PC-3 (cell line): ENCODE measurements at places on chromosomes 3 and 15.
A peak's percentile ranks its signal among the peaks of the same experiment; 100 is the strongest.

DNA sequence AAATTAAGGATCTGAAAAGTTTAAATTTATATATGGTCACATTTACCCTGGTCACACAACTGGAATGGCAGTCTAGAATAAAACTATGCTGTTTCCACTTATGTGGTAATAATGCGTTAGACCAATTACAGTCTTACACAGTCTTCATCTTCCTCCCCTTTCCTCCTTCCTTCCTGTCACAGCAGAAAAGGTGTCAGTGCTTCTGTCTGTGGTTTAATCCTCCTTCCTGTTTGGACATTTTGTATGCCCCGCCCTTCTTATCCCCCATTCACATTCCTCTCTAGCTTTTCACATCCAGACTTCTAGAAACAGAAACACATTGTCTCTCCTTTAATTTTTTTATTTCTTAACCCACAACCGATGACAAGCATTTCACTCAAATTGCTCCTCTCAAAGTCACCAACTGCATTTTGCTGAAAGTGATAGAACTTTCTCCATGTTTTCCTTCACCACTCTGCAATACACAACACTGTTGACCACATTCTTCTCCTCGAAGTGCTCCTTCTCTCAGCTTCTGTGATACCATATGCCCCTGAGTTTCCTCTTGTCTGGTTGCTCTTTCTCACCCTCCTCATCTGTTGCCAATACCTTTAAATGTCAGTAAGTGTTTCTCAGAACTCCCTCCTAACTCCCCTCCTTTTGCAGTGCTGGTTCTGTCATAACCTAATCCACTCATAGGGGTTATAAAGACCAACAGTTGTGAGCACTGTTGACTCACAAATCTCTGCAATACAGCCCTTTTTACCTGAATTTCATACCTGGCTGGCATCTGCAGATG is 271.6 kb downstream of the UBE2E2 start:
- no peak for DNase-seq

- DNase-seq: peak; percentile 77
Observed at GRCh38 chr15:51380999-51381806, 39.7 kb downstream of the GLDN start.

DNA sequence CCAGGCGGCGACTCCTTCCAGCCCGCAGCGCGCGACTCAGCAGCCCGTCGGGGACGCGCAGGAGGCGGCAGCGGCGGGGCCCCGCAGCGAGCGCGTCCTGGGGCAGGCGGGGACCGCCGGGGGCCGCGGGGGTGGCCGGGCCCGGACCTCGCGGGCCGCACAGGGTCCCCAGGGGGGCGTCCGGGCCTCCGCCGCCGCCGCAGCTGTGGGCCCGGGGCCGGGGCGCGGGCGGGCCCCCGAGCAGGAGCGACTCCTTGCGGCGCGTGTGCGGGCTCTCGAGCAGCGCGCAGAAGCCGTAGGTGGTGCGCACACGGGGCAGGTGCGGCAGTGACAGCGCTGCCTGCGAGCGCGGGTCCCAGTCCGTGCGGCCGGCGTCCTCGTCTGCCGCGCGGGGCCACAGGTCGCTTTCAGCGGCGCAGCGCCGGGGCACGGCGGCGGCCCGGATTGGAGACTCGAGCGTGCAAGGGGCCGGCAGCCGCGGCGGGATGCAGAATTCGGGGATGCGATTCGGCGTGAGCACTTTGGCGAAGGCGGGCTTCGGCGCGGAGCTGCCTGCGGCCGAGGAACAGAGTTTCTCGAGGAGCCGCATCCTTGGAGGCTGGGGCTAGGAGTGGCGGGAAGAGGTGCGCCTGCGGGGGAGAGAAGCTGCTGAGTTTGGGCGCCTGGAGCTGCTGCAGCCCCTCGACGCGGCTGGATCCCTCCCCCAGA is 535 bp downstream of the C2CD4B start:
- no peak for DNase-seq

GRCh38 chr15:68313501-68314410 is 36.2 kb downstream of the FEM1B start:
- DNase-seq: no peak

- DNase-seq: peak; percentile 7
Observed at GRCh38 chr3:2303566-2303965, 204.9 kb downstream of the CNTN4 start.

- peak; percentile 63 for DNase-seq
Observed at GRCh38 chr3:16513141-16514020, at the start of gene RFTN1. TSS of gene RFTN1 (minus strand) at chr3:16513699. CDS start at chr3:16493869, 19,830 bp downstream.

DNA sequence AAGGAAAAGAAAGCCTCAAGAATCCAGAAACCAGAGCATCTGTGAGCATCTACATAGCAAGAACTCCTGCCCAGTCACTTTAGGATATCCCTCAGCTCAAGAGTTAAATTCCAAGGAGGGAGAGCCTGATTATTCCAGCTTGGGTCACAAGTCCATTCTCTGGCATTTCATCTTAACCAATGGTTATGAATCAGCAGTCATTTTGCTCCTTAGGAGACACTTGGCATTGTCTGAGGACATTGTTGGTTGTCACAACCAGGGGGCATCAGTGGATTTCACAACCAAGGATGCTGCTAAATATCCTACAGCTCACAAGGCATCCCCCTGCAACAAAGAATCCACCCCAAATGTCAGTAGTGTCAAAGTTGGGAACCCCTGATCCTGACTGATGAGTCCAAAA is 51.0 kb upstream of the LMCD1 start:
- DNase-seq: no peak

DNA sequence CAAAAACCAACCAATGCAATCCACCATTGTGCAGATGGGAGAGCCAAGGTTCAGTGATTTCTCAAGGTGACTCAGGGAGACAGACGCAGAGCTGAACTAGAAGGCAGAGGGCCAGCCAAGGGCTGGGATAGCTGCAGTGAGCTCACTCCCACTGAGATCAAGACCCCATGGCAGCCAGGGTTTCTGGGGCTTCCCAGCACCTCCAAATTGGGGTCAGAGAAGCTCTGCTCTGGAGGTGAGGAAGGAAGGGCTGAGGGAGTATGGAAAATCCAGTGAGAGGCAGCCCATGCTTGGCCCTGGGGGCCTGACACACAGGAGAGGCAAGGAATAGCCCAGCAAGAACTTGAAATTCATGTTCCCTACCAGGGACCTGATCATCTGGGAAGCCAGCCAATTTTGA is 61.0 kb downstream of the ISG20 start:
- DNase-seq: no peak

DNA sequence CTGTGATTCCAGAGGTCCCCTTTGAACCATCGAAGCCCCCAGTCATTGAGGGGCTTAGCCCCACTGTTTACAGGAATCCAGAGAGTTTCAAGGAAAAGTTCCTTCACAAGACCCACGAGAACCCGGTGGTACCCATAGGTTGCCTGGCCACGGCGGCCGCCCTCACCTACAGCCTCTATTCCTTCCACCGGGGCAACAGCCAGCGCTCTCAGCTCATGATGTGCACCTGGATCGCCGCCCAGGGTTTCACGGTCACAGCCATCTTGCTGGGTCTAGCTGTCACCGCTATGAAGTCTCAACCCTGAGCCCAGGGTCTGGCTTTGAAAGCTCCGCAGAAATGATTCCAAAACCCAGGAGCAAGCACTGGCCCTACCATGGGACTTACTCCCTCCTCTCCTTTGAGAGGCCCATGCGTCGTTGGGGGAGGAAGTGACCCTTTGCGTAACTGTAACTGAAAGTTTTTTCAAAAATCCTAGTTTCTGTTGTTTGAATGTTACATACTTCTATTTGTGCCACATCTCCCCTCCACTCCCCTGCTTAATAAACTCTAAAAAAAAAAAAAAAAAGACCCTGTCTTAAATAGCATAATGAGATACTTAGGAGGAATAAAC is 85.1 kb upstream of the CSPG5 start:
- DNase-seq: no peak

DNA sequence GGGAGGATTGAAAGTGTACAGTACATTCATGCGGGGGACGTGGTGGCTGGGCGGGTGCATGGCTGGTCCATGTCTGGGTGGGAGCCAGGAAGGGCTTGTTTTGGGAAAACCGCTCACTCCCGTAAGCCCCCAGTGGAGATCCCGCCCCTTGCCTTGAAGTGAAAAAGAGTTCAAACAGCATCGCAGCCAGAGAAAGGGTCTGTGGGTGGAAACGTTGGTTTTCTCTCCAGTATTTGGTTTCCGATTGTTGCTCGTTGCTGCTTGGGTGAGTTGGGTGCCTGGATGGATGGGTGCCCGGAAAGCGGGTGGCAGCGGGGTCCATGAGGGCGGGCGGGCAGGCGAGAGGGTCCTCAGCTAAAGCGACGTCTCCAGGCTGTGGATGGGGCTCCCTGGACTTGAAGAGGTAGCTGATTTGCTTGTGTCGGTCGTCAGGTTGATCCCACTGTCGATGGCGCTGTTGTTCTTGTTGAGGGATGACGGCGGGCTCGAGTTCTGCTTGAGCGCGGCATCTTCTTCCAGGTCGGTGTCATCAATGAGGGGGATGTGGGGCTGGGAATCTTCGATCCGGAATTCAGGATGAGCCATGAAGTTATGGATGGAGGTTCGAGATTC is 7.7 kb upstream of the SEC13 start:
- DNase-seq: no peak

DNA sequence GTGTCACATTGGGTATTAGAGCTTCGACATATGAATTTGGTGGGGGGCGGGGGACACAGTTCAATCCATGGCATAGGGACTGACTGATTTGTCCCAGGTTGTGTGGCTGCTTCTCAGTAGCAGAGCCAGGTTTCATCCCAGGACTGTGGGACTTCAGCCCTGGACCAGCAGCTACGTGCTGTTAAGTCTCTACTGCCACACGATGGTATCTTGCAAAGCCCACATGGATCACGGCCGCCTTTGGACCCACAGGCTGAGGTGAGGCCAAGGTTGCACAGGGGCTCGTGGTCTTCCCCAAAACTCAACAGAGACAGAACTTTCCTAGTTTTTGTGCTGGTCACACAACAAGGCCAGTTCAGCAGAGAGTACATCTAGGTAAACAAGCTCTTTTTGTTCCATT is 97.4 kb downstream of the LRRK1 start:
- DNase-seq: no peak

- DNase-seq: no peak
Observed at GRCh38 chr15:77059786-77060361, 11.0 kb downstream of the TSPAN3 start.

- DNase-seq: no peak
Observed at GRCh38 chr15:46676233-46677206, 1040.8 kb upstream of the SEMA6D start.

- DNase-seq: peak; percentile 53
Observed at GRCh38 chr3:42979044-42979972, at the start of gene GASK1A. TSS of gene GASK1A (plus strand) at chr3:42979311. CDS start at chr3:42979643, 332 bp downstream.

- no peak for DNase-seq
Observed at GRCh38 chr3:190322604-190323245, 479 bp upstream of the CLDN1 start.

DNA sequence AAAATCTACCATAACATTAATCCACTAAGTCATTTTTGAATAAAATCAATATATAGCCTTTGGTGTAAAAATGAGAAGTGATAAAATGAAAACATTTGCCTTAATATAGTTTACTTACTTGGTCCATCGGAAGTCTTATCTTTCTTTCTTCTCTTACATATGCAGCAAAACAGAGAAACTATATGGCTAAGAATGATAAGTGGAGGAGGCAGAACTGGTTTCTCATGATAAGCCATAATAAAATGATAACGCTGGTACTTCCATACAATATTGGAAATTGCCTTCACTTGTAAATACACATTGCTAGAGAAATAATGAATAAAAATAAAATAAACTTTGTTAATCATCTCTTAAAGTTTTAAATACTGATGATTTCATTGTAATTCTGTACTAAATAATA is 47.8 kb upstream of the USP50 start:
- no peak for DNase-seq

- DNase-seq: no peak
Observed at GRCh38 chr3:144273601-144274000, 302.0 kb downstream of the DIPK2A start.

DNA sequence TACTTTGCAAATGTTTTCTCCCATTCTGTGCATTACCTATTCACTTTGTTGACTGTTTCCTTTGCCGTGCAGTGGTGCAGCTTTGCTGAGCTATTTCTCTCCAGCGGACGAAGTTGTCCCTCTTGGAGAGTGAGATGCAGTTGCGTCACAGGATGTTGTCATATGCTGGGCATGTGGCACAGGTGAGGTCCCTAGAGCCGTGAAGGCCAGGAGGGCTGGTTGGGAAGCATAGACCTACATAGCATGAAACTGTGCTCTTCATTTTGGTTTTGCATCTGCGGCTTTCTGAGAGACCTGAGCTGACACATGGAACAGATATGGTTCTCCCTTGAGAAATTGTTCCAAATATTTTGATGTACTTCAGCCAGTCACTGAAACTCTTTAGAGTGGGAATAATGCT is 108.5 kb downstream of the CACNA1D start:
- no peak for DNase-seq

- no peak for DNase-seq
Observed at GRCh38 chr3:52059781-52060180, 3.4 kb upstream of the DUSP7 start.

- peak; percentile 41 for DNase-seq
Observed at GRCh38 chr3:186002884-186003472, 65.2 kb upstream of the TRA2B start.

- DNase-seq: no peak
Observed at GRCh38 chr15:39413558-39413957, 167.3 kb upstream of the THBS1 start.

- DNase-seq: no peak
Observed at GRCh38 chr3:15102836-15103235, 3.9 kb upstream of the RBSN start.

DNA sequence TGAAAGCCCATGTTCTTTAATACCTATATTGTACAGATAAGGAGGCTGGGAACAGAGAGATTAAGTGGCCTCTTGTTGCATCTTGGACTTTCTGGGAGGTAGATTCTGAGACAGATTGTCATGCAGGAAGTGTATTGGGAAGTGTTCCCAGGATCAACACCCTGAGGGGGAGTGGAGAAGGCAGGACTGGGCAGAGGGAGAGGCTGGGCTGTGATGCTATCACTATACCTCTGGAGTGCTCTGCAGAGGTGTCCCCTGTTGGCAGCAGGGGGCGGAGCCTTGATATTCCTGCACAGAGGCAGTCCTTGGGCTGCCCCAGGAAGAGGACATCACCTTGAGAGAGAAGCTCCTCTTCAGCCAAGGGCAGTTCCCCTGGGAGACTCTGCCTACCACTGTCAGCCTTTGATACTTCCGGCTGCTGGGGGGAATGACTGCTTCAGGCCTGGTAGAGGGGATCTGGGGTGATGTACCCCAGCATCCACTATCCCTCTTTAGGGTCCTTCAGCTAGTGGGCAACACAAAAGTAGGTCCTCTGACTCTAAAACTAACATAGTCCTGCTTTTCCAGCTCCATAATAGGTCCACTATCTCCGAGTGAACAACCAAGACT is 97.4 kb upstream of the RNU6-1 start:
- DNase-seq: peak; percentile 64
